ENCODE measurements at places on chromosomes 2 and 18.

DNA sequence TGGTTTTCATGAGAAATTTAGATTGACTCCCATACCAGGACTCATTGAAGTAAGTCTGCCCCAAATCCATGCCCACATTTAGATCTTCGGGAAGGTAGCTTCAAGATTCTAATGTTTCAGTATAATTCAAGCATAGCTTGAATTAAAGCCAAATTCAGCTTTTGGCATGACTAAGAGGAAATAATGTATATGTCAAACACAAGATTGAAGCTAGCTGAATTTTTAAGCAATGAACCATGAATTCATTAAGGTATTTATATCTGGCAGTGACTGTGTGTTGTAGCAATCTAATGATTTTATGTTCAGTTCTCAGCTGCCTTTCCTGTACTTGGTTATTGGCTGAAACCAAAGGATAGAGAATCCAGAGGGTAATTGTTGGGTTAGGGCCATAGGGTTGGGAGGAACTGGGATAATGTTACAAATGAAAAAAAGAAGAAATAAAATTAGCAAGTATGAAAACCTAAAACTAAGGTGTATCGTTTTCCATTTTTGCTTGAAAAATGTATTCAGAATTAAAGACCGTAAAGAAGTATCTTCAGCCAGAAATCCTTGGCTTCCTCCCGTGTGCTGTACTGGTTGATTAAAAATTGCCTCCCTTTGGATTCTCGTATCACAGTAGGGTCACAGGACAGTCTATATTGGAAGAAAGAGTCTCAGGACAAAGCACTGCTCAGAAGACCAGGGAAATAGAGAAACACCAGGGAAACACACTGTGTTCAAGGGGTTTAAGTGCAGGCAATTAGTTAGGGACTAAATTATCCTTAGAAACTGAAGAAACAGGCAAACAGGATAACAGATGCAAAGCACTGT lies 119.0 kb upstream of the FN1 start:
- DNase-seq: peak; percentile 74

GRCh38 chr2:178263159-178263860 lies 69.0 kb downstream of the OSBPL6 start:
- DNase-seq: no peak

- DNase-seq: peak; percentile 65
These were observed 26.7 kb upstream of the CD226 start for GRCh38 chr18:69974365-69974764.

GRCh38 chr18:21571772-21572171 lies 28.7 kb downstream of the ESCO1 start:
- DNase-seq: no peak

DNA sequence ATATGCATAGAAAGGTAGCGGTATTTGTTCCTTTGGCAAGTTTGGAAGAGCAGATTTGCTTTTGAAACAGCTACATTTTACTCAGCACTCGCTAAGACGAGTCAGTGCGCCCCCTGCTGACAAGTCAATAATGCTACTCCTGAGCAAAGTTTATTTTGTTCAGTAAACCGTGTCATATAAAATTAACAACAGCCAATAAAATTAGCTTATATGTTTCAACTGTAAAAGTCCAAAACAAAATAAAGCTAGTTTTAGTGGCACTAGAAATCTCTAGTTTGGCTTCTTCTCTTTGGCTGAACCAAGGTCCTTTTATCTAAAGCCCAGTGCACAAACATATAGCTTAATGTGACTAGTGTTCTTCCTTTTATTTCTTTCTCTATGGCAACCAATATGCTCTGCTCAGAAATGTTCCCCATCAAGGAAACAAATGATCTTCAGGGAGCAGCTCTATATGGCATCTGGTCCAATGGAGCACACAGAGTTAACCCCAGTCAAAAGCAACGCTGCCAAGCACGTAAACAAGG lies 4.2 kb upstream of the POU3F3 start:
- DNase-seq: peak; percentile 62

- no peak for DNase-seq
These were observed 138.4 kb downstream of the FAM161A start for GRCh38 chr2:61715506-61715905.

- peak; percentile 57 for DNase-seq
These were observed 423 bp upstream of the TTC27 start for GRCh38 chr2:32627441-32627813.

DNA sequence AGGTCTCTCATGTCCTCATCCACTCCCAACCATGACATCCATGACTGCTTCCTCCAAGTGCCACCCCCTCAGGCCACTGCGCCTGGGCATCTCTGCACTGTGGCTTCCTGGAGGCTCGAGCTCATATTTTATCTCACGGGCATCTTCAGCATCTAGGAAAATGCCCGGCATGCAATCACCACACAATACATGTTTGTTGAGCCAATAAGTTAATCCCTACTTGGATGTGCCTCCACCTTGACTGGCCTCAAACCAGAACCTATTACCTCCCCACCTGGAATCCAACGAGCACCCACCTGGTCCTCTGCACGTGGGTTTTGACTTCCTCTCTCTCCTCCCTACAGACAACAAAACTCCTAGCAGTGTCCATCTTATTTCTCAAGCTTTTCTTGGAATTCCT lies 198.9 kb upstream of the REV1 start:
- DNase-seq: no peak

Data from iris pigment epithelial cell (primary cell).